ENCODE measurements at places on chromosomes 12 and 14.

DNA sequence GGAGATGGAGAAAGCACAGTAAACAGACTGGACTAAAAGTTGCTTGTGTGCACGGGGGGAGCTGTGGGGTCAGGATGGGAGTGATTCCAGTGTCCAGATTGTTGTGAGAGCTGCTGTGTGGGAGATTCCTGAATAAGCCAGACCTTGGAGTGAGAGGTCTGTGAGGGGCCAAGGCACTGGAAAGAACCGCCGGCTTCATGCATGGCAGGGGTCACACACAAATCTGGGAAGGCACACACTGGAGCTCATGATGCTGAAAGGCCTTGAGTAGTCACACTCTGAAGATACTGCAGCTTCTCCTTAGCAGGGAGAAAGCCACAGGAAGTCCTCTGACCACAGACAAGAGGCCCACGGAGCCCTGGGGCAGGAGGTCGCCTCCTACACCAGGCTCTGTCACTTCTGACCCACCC, 23.1 kb downstream of the ADCY6 start:
- DNase-seq: no peak

DNA sequence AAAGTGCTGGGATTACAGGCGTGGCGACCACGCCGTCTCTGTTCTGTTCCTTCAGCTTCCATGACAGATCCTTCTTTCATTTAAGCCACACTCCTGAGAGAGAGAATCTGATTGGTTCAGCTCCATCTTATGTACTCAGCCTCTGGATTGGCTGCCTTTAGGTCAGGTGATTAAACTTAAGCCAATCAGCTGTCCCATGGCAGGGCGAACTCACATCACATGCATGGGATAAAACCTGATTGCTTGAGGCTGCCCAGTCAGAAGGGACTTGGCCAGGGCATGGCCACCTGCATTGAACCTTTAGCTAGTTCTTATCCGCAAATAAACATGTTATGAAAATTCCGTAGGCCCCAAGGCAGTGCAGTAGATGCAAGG, 274.2 kb downstream of the SUDS3 start:
- DNase-seq: no peak

DNA sequence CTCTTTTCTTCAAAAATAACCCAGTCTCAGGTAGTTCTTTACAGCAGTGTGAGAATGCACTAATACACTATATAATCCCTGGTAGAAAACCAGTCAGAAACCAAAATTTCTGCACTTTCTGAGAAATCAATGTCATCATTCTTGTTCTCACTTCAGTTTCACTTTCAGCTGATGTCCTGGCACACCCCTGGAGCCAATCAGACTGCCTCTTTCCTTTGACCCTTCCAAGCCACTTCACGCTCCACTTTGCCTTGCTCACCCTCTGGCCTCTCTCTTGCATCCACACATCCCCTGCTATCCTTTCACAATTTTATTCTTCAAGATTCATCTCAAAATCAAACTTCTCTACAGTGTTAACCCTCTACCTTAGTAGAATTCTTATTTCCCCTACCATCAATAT, 181.1 kb downstream of the ASCL1 start:
- DNase-seq: no peak

GRCh38 chr12:87116780-87117179, 860.6 kb upstream of the MGAT4C start:
- no peak for DNase-seq

- DNase-seq: no peak
Observed at GRCh38 chr14:69667938-69668335, 56.5 kb downstream of the SUSD6 start.

GRCh38 chr14:55807053-55807880, 227.3 kb downstream of the KTN1 start:
- DNase-seq: peak; percentile 95

DNA sequence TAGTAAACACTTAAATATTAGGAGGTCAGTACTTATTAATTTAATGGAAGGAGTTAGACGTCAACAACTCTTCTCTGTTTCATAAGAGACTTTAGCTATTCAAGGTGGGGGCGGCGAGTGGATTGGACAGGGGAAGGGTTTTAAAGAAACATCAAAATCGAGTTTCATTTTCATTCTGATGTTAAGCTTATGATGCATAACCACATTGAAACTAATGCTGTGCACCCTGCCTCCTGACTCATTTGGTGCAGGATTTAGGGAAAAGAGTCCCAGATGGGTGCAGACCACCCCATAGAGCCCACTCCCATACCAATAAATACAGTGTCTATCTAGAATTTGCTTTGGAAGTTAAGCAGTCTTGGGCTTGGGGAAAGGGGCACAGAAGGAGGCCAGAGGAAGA, 7.4 kb downstream of the ZBTB39 start:
- no peak for DNase-seq

GRCh38 chr12:65923228-65923627, 98.9 kb downstream of the HMGA2 start:
- no peak for DNase-seq

DNA sequence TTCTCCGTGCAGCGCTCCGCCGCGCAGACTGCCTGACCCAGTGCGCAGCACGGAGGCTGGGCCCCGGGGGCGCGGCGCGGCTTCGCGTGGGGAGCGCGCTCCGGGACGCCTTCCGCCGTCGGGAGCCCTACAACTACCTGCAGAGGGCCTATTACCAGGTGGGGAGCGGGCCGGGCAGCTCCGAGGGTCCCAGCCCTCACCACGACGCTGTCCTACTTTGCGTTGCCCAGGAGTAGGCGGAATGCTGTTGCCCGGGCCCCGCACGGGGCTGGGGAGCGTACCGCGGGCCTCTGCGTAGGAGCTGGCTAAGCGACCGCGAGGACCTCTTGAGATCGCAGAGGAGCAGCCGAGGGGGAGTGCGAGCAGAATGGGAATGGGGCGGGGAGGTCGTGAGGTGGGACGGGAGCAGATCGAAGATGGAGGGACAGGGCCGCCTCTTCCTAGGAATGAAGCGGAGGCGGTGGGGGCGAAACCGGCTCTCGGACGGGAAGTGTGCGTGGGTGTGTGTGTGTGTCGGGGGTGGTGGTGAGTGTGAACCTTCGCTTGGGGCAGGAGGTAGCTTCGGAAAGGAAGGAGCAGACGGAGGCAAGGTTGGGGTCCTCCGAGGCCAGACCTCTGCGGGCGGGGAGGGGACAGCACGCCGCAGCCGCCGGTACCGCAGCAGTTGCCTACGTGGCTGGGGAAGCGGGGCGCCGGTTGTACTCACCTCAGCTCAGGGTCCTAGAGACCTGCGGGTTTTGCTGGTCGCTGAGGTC, 751 bp downstream of the P3H3 start:
- peak; percentile 60 for DNase-seq

GRCh38 chr14:84237881-84238280, 1292.1 kb upstream of the FLRT2 start:
- DNase-seq: no peak

GRCh38 chr14:74945261-74945851, 10.0 kb downstream of the PGF start:
- peak; percentile 65 for DNase-seq

DNA sequence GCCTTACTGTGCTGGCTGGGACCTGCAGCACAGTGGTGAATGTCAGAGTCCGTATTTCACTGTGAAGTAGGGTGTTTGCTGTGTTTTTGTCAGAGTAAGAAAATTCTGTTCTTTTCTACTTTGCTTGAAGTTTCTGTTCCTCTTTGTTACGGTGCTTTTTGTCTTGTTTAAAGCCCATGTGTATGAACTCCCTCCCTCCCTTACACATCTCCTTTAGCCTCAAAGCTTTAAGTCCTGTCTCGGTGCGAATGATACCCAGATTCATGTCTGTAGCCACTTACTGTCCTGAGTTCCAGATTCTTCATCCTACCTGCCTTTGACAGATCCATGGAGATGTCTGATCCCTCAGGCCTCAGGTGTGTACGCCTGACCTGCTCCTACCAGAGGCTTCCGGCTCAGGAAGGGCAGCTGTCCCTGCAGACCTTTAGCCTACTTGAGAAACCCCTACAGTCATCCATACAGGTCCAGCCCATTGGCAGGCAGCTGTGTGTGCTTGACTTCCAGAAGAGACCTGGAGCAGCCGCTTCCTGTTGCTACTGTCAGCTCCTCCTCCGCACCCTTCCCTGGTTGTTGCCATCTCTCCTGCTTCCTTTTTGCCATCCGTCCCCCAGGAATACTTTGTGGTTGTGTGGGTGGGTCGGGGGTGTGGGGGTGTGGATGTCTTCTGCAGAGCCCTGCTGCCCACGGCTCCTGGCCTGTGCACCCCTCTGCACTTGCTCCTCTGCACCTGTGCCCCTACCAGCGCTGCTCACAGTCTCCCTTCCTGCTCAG, 72.9 kb downstream of the DDX51 start:
- DNase-seq: no peak

DNA sequence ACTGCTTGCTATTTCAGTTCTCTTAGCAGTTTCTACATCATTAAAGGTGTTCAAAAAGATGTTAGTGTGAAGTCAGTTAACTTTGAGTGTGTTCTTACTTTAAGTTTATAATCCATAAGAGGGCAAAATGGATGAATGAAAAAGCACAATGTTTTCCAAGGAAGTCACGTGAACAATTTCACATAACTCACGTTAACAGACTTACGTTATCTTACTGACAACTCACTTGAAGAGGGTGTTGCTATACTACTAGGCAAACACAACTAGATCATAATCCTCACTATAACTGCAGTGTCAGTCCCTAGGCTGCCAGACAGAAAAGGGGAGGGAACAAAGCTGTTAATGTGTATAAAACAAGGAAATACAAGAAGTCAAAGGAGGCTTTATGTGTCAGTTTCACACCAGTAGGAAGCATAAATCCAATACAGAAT, 6.4 kb downstream of the SLC2A13 start:
- DNase-seq: peak; percentile 63

GRCh38 chr12:44709166-44709565, 166.9 kb downstream of the NELL2 start:
- no peak for DNase-seq

DNA sequence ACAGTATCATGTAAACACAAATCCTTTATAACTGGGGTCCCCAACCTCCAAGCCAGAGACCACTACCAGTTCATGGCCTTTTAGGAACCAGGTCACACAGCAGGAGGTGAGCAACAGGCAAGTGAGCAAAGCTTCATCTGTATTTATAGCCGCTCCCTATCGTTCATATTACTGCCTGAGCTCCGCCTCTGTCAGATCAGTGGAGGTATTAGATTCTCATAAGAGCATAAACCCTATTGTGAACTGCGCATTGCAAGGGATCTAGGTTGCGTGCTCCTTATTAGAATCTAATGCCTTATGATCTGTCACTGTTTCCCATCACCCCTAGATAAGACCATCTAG, 49.9 kb downstream of the LRP6 start:
- no peak for DNase-seq

DNA sequence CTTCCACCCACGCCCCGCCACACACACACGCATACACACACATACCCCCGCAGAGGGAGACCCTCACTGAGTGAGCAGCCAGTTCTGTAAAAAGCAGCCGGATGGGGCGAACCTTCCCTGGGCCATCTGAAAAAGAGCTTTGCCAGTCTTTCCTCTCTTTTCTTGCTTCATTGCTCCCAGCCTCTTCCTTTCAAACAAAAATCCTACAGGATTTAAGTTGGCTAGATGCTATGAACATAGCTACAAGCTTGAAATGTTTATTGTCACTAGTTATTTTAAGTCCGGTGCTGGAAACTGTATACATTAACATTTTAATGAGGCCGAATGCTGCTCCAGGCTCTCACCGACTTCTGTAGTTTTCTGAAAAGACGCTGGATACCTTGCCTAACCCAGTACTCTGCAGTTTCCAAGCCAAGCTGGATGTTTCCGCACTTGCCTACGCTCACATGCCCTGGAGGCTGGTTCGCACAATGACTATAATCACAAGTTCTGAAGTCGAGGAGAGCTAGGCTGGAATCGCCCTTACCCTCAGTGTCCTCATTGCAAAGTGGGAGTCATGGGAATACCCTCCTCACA, 39.2 kb downstream of the LTBP2 start:
- no peak for DNase-seq

DNA sequence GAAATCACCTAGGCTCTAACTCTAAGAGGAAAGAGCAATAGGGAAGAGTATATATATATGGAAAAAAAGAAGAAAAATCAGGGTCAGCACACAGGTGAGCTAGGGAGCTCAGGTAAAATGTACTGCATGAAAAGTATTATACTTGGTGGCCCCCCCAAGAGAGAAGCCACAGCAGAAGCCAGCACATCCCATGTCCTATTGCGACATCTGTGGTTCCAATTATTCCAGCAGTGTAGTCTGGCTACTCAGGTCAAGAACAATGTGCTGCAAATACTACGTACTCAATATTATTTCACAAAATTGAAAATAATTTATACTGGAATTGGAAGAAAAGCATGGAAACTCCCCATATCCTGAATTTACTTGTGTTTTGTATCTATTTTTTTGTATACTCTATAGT, 85.5 kb downstream of the CEP83 start:
- no peak for DNase-seq

DNA sequence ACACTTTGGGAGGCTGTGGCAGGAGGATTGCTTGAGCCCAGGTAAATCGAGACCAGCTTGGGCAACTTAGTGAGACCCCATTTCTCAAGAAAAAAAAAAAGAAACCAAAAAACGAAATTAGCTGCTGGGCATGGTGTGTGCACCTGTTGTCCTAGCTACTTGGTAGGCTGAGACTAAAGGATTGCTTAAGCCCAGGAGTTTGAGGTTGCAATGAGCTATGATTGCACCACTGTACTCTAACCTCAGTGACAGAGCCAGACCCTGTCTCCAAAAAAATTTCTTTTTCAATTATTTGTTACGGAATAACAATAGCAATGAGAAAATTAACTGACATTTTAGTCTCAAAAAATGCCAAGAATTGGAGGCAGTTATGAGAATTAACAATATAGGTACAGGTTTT, 128.0 kb downstream of the CCDC91 start:
- no peak for DNase-seq

DNA sequence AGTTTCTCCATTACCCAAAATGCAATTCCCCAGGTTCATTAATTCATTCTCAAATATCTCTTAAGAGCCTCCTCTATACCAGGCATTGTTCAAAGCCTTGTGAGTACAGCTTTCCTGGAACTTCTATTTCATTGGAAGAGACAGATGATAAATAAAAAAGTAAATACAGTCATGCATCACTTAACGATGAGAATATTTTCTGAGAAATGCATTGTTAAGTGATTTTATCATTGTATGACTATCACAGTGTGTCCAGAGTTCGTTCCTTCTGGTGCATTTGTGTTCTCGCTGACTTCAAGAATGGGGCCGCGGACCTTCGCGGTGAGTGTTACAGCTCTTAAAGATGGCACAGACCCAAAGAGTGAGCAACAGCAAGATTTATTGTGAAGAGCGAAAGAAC, 66.0 kb downstream of the ANO4 start:
- DNase-seq: no peak

DNA sequence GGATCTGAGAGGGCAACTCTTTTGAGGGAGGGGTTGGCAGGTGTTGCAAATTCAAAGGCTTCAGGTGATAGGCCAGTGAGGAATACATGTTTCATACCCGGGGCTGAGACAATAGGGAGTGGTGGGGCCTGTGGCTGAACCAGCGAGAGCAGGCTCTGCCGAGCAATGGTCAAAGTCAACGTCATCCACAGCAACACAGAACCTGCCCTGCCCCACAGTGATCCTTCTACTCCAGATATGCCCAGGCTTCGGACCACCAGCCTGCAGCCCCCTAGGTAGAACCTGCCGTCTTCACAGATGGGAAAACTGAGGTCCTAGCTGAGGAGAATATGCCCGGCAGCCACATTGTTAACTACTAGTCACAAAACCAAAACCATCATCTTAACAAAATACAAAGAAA, 4.1 kb downstream of the SERPINA1 start:
- no peak for DNase-seq

Measured in body of pancreas (tissue), 4 donors.